ENCODE measurements at places on chromosomes 7 and 10.

DNA sequence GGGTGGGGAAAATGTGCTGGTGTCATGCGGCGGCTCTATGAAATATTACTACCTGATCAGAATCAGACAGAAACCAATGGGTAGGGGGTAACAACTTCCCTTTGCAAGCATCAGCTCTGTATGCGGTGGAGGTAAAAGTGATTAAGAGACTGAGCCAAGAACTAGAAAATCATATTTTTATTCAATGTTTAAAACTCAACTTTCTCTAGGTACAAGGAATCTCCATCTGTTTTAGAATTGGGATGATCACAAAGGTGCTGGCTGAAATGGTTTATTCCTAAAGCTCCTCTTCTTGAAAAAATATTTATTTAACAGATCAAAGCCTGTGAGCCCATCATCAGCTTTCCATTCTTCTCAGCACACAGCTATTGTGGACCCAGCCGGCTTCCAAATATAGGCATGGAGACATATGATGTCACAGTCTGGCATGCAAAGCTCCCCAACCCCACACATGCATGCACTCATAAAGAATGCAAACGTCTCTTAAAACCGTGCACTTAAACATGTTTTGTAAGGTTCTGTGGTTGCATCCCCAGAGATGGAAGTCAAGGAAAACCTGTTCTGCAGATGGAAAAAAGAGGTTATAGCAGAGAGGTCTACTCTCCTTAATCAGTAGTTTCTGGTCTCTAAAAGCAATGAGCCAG lies 126.0 kb downstream of the SKIDA1 start:
- DNase-seq, result no peak

DNA sequence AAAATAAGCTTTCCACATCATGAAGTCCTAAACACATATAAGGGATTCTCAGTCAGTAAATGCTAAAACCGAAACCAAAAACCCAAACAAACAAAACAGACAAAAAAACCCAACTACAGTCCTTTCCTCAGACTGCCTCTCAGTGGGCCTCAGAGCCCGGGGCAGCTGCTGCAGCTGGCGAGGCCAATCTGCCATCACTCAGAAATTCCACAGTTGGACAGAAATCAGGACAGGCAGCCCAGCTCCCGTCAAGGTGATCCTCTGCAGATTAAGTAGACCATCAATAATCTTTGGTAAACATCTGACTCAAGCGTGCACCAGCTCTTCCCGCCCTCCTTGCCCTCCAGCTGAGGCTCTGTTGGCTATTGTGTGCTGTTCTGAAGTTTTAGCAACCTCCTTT lies 142.2 kb downstream of the ATXN7L1 start:
- no peak for DNase-seq

GRCh38 chr10:21732067-21732772 lies 198.2 kb downstream of the MLLT10 start:
- peak; percentile 55 for DNase-seq

DNA sequence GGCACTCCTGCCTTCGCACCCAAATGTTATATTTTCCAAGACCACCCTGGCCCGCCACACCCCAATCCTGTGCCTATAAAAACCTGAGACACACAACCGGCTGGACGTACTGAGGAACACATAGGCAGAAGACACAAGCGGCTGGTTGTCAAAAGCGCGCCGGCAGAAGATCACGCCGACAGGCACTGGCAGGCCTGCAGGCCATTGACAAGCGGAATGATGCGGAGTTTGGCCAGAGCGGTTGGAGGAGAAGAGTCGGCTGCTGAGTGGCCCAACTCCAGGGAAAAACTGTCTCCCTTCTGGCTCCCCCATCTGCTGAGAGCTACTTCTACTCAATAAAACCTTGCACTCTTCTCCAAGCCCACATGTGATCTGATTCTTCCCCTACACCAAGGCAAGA lies 39.7 kb upstream of the SAMD8 start:
- DNase-seq, result no peak

DNA sequence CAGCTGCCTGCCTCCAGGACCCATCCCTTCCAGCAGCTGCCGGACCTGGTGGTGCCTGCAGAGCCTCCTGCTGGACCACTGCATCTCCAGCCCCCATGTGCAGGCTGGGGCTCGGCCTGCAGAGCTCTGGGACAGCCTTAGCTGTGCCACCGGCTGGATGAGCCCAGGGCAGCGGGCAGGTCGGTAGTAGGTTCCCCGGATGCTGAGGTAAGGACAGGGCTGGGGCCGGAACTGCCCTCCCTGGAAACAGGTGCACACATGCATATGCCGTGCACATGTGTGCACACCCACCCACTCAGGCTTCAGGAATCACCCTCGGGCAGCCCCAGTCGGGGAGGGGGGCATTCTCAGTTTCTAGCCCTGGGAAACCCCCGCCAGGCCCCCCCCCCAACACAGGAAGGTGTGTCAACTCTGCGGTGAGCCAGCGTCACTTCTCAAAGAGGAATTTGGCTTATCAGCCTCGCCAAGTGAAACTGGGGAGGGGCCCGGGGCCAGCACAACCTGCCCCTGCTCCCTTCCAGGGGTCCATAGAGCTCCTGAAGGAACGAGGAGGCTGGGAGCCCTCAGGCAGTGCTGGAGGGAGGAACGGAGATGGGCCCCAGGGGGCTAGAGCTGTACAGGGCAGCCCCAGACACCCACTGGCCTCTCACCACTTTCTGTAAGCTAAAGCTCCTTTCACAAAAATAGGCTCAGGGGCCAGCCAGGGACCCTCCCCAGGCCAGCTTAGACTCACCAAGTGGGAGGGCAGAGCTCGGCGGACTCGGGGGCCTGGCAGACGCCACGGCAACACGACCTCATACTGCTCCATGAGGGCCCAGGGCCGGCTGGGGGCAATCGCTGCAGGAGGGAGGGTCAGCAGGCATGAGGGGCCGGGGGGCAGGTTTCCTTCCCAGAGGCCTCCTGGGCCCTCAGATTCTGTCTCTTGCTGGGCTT lies 1.7 kb downstream of the ADAM8 start:
- no peak for DNase-seq

DNA sequence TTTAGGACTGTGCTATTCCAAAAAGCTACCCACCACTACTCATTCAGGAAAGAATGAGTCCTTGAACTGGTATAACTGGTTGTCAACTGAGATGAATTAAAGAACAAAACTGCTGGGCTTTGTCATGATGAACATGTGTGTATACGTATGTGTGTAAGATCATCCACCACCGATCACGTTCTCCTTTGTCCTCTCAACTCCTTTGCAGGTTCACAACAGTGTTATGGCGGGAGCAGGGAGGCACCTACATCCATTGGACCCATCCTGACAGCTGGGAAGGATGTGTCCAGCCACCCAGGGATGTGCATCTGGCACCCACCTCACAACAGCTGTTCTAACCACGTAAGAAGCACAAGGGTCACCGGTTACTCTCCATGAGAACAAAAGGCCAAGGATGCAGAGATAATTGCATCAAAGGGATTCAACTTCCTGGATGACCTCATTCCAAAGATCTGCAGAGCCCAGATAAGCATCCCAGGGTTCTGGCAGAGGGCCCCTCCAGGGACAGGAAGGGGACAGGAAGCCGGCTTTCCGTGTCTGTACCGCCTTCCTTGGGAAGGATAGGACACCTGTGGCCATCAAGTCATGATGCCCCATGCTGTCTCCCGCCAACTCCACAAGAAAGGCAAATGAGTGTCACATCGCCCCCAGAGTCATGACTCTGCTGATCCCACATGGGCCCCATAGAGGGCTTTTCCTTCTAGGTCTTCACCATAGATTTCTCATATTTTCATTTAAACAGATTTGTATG lies 66.1 kb downstream of the STEAP1B start:
- DNase-seq, result no peak

- peak; percentile 65 for DNase-seq
Measured at GRCh38 chr10:100346765-100347567, at the start of gene SCD. TSS of gene SCD (plus strand) at chr10:100347233. CDS start at chr10:100347505, 272 bp downstream.

All from hematopoietic multipotent progenitor cell treated with erythropoietin and hydrocortisone succinate and interleukin-3 and kit ligand, for 15 days (in vitro differentiated cells).